ENCODE measurements at places on chromosomes 6 and 20. TPM values are rescaled to one million over a fixed set of nuclear protein-coding genes. Genes with fewer than 3 reads are reported as not detected.

Gene CYP39A1
- polyA plus RNA-seq = not detected

Gene BACH2
- polyA plus RNA-seq = 130 TPM

Gene MSH5
- polyA plus RNA-seq = 2.6 TPM

Gene ARMH2
- polyA plus RNA-seq = not detected

- no peaks in the 10 kb centered on the region for H3K27me3 ChIP-seq
- H3K4me3 ChIP-seq = peak overlapping the region; percentile 81
- H3K36me3 ChIP-seq = peaks cover 48% of the 10 kb centered on the region
- H3K4me1 ChIP-seq = peaks cover 64% of the 10 kb centered on the region
Observed at GRCh38 chr6:24861934-24862333, 63.2 kb upstream of the ARMH2 start.

- DNase-seq = no peak
- no peak overlapping the region for H3K27ac ChIP-seq
- H3K4me1 ChIP-seq = no peaks in the 10 kb centered on the region
- no peaks in the 10 kb centered on the region for H3K36me3 ChIP-seq
Observed at GRCh38 chr6:52909131-52909530, 367 bp downstream of the GSTA3 start.

DNA sequence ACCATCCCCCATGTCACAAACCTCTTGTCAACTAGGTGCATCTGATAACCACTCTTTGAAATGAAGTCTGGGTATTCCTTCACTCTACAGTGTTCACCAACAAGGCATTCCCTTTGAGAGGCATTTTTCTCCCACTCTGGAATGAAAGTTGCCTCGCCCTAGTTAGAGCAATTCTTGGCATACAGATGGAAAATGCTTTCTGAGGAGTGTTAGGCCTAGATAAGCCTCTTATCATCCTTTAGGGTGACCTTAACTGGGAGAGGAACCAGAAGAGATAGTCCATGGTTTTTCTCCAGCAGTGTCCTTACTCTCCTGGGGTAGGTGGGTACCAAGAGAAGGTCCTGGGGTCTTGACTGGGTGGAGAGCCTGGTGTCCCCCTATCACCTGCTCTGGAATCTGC is 14.8 kb downstream of the CLIC5 start:
- peaks cover under 1% of the 10 kb centered on the region for H3K4me1 ChIP-seq
- no peak overlapping the region for H3K27ac ChIP-seq
- H3K27me3 ChIP-seq = no peaks in the 10 kb centered on the region
- no peak overlapping the region for H3K4me3 ChIP-seq

DNA sequence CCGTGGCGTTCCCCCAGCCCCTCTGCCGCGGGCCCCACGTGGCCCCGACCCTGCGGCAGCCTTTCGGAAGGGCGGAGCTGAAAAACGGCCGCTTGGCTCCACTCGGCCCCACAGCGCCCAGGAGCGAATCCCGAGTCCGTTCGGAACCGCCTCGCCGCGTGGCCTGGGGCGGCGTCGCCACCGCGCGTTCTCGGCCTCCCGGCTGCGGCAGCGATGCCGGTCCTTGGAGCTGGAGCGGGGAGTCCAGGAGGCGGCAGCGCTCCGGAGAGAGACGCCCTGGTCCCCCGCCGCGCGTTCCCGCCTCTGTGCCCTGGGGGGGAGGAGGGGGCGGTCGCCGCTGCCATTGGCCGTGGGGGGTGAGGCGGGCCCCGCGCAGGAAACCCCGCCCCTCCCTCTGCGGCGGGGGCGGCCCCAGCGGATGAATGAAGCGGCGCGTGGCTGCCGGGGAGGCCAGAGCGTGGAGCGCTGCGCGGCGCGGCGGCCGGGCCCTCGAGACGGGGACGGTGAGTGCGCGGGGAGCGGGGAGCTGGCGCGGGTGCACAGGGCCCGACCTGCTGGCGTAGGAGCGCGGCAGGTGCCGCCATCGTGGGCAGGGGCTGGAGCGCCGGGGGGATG is at the start of gene SLCO4A1:
Gene SLCO4A1 (plus strand): TSS at position 453 of the 615 bp plus-strand sequence. CDS start 13,952 bp downstream, outside the sequence.
- H3K4me3 ChIP-seq = peak within 1 kb of the TSS; percentile 85
- H3K36me3 ChIP-seq = no peaks in the 10 kb centered on the region
- peaks cover 15% of the 10 kb centered on the region for H3K4me1 ChIP-seq
- peaks cover 10% of the 10 kb centered on the region for H3K27me3 ChIP-seq
- H3K27ac ChIP-seq = peak within 1 kb of the TSS; percentile 39
- DNase-seq = peak; percentile 89
